Naive thymus-derived CD8-positive, alpha-beta T cell (primary cell): ENCODE measurements at places on chromosomes 2 and 18.

- no peak for DNase-seq
Observed at GRCh38 chr2:3644891-3645605, 13.0 kb upstream of the ALLC start.

DNA sequence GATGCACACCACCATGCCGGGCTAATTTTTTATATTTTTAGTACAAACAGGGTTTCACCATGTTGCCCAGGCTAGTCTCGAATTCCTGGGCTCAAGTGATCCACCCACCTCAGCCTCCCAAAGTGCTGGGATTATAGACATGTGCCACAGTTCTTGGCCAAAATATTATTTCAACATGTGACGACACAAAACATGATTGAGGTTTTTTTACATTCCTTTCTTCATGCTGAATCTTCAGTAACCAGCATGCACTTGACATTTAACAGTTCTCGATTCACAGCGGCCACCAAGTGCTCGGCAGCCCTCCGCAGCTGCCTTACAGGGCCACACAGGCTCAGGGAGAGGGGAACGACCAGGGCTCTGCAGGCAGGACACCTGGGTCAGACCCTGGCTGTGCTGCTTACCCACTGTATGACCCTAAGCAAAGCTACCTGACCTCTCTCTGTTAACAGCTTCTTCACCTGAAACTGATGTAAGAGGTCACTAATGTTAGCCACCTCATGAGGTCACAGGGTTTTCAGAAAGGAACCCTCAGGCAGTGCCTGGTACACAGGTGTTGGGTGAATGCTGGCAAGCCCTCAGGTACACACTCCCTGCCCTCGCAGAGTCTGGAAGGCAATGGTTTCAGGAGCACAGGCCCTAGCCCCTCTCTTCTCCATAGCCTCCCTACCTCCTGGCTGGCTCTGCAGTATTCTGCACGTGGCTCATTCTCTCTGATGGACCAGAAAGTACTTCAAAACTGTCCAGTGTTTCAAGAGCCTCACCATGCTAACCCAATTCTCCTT, 25.7 kb downstream of the TUBB6 start:
- DNase-seq: no peak

- DNase-seq: no peak
Observed at GRCh38 chr2:97914691-97915213, 81.0 kb downstream of the TMEM131 start.

GRCh38 chr2:166487171-166487570, 6.9 kb downstream of the SCN7A start:
- no peak for DNase-seq

GRCh38 chr18:25630682-25631081, 278.7 kb upstream of the ZNF521 start:
- no peak for DNase-seq
